Fibroblast of villous mesenchyme (primary cell): ENCODE measurements at places on chromosomes 12 and 14.

DNA sequence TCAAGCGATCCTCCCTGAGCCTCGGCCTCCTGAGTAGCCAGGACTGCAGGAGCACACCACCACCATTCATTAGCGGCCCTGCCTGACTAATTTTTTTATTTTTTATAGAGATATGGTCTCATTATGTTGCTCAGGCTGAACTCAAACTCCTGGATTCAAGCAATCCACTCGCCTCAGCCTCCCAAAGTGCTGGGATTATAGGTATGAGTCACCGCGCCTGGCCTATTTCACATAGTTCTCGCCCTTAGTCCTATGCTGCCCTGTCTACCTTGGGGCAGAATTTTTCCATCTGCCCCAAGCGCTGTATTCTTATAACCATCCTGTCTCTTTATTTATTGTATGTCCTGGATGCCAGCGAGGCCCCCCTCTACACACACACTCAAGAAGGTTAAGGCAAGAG lies 50.9 kb upstream of the BCL2L14 start:
- peak; percentile 58 for DNase-seq

- DNase-seq = peak; percentile 32
Observed at GRCh38 chr12:88471331-88472045, 108.8 kb downstream of the KITLG start.

GRCh38 chr14:72810201-72810600 lies 83.7 kb downstream of the DPF3 start:
- no peak for DNase-seq

GRCh38 chr12:40552868-40553267 lies 139.4 kb upstream of the CNTN1 start:
- DNase-seq = no peak

GRCh38 chr14:74913986-74914573 lies 9.0 kb downstream of the RPS6KL1 start:
- DNase-seq = peak; percentile 81

DNA sequence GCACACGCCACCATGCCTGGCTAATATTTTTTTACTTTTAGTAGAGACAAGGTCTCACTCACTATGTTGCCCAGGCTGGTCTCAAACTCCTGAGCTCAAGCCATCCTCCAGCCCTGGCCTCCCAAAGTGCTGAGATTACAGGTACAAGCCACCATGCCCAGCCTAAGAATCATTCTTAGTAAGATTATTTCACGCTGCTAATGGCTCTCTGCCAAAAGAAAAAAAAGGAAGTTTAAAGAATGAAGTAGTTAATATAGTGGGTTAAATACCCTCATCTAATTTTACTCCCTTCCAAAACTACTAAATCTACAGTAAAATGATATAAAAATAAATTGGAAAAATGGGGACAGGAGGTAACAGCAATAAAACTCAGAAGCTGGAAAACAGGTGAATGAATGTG lies 2.6 kb downstream of the ETFRF1 start:
- DNase-seq = no peak

GRCh38 chr14:96091149-96091693 lies 52.1 kb downstream of the C14orf132 start:
- no peak for DNase-seq
